ENCODE measurements at places on chromosomes 4 and X. TPM values are rescaled to one million over a fixed set of nuclear protein-coding genes. Genes with fewer than 3 reads are reported as not detected.

CEP44 gene
- total RNA-seq = 8.7 TPM

ITM2A gene
- not detected for total RNA-seq

UGT2A1 gene
- not detected for total RNA-seq

TLR8 gene
- total RNA-seq = not detected

- H3K36me3 ChIP-seq = no peaks in the 10 kb centered on the region
- peaks cover 14% of the 10 kb centered on the region for H3K27me3 ChIP-seq
These were observed 130.7 kb downstream of the NR3C2 start for GRCh38 chr4:148311526-148311925.

DNA sequence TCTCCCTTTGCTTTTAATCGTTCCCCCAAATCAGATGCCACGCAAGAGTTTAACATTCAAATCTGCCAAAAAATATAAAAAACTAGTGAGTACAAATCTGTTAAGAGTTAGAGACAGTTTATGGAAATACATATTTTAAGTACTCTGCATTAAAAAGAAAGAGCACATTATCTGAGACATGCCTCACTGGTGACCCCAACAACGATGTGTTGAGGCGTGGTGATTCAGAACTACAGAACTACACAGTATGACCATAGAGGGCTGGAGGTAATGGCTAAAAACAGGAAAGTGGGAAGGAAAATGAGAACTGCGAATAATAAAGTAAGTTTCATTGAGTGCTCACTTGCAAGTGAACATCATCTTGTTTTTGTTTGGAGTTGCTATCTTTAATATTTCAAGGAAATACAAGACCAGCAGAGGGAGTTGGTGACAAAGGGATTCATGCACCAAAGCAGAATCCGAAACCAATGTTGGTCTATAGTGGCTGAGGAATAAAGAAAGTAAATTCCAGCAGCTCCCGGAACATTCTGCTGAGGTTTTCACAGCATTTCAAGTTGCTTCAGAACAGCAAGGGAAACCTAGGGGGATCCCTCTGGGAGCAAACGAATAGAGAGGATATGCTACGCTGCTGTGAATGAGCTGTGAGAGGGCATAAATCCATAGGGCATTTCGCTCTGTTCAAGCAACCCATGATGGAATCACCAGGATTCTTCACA, 92.2 kb downstream of the DCHS2 start:
- DNase-seq = no peak
- H3K4me3 ChIP-seq = no peak overlapping the region
- no peaks in the 10 kb centered on the region for H3K36me3 ChIP-seq
- H3K27ac ChIP-seq = no peak overlapping the region

DNA sequence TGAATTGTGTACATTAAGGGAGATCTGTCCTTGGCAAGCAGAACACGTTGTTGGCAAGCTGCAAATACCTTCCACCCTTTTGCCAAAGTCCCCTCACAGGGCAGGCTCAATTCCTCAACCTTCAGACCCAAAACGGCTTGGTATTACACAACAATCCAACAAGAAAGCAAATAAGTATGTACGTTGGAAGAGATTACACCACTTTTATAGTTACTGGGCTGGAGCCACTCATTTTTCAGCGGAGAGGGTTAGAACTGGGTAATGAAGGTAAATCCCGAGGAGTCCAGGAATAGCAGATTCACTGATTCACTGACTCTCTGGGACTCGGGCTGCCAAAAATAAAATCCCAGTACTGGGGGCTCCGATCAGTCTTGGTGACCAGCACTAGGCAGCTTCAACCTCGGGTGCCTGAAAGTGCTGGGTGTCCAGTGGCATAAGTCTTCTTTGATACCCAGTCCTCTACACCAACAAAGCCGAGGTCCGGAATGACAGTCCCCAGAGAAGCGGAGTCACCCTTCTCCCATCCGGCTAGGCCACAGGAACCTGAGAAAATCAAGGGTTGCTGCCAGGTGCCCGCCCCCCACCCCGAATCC, 587 bp downstream of the TIMM8A start:
- peak overlapping the region; percentile 75 for H3K27ac ChIP-seq
- H3K4me3 ChIP-seq = peak overlapping the region; percentile 88
- peaks cover 6% of the 10 kb centered on the region for H3K4me1 ChIP-seq
- no peak for DNase-seq

GRCh38 chr4:86038037-86038436, 321.8 kb downstream of the MAPK10 start:
- H3K4me1 ChIP-seq = peaks cover 48% of the 10 kb centered on the region
- no peak overlapping the region for H3K4me3 ChIP-seq
- H3K27me3 ChIP-seq = no peaks in the 10 kb centered on the region
- no peak overlapping the region for H3K27ac ChIP-seq
- DNase-seq = no peak
- peaks cover 10% of the 10 kb centered on the region for H3K36me3 ChIP-seq

DNA sequence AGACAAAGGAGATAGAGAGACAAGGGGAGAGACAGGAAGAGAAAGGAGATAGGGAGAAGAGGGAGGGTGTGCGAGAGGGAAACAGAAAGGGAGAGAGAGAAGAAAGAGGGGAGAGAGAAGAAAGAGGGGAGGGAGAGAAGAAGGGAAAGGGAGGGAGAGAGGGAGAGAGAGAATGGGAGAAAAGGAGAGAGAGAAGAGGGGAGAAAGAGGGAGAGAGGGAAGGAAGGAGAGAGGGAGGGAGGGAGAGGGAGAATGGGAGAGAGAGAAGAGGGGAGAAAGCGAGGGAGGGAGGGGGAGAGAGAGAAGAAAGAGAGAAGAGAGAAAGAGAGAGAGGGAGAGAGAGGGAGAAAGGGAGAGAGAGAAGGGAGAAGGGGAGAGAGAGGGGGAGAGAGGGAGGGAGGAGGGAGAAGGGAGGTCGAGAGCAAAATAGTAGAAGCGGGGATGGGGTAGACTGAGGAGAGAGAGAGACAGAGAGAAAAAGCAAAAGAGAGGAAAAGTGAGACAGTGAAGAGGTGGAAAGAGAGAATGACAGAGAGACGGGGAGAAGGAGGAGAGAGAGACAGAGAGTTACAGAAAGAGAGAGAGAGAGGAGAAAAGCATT, 218.2 kb downstream of the DHRSX start:
- DNase-seq = no peak
- peaks cover 7% of the 10 kb centered on the region for H3K4me1 ChIP-seq
- H3K4me3 ChIP-seq = no peak overlapping the region
- peaks cover 14% of the 10 kb centered on the region for H3K36me3 ChIP-seq

- no peaks in the 10 kb centered on the region for H3K4me1 ChIP-seq
- no peaks in the 10 kb centered on the region for H3K27me3 ChIP-seq
- no peaks in the 10 kb centered on the region for H3K36me3 ChIP-seq
- H3K4me3 ChIP-seq = no peak overlapping the region
- no peak overlapping the region for H3K27ac ChIP-seq
These were observed 142.7 kb upstream of the NALF2 start for GRCh38 chrX:69361311-69361845.

DNA sequence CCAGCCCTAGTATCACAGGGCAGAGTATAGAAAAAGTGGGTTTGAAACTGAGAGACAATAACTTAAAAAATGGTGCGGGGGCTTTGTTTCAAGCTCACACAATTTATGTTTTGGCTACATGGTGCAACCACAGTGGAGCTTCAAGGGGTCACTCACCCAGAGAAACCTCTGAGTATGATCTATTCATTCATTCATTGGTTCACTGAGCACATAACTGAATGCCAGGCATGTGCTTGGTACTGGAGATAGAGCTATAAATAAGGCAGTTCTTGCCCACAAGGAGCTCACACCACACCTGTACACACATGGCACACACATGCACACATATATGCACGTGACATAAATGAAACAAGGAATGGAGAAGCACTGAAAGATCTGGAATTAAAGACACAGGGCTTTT, 171.4 kb downstream of the NHS start:
- no peaks in the 10 kb centered on the region for H3K27me3 ChIP-seq
- H3K4me3 ChIP-seq = no peak overlapping the region
- H3K27ac ChIP-seq = no peak overlapping the region
- H3K4me1 ChIP-seq = peaks cover 39% of the 10 kb centered on the region

DNA sequence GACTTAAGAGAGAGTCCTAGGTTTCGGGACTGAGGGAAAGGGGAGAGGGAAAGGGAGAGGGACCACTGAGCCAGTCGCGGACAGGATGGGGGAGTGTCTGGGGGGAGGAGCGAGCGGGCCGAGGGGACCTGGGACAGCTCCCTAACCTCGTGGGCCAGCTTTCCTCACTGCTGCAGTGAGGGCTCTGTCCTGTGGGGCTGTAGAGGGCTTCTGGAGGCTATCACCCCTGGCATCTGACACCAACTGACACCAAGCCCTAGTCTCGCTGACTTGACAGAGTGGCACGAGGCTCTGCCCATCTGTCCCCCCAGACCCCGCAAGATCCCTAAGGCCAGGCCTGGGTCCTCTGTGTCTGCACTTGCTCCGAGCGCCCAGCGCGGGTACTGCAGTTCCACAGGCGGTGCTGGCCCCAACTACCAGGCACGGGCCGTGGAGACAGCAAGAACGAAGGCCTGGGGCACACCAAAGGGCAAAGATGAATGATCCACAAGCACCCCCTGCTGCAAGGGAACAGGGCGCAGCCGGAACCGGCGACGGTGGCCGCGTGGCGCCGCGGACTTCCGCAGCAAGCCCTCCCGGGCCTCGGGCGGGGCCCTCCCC, 465 bp downstream of the HAUS7 start:
- H3K4me1 ChIP-seq = peaks cover 39% of the 10 kb centered on the region
- H3K27ac ChIP-seq = peak overlapping the region; percentile 36
- DNase-seq = no peak
- no peaks in the 10 kb centered on the region for H3K36me3 ChIP-seq
- peak overlapping the region; percentile 74 for H3K4me3 ChIP-seq

DNA sequence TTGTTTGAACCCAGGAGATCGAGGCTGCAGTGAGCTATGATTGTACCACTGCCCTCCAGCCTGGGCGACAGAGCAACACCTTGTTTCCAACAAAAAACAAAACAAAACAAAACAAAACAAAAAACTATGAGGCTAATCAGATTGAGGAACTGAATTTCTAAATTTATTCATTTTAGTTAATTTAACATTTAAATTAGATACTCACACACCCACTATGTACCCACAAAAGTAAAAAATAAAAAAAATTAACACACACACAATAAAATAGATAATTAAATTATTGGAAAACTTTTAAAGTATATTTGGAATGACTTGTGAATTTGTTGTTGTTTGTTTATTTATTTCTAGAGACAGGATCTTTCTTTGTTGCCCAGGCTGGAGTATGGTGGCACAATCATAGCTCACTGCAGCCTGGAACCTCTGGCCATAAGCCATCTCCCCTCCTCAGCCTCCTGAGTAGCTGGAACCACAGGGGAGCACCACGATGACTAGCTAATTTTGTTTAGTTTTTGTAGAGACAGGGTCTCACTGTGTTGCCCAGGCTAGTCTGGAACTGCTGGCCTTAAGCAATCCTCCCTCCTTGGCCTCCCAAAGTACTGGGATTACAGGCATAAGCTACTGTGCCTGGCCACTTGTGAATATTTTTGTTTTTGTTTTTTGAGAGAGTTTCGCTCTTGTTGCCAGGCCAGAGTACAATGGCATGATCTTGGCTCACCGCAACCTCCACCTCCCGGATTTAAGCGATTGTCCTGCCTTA, 9.8 kb upstream of the ZNF157 start:
- no peaks in the 10 kb centered on the region for H3K27me3 ChIP-seq
- no peaks in the 10 kb centered on the region for H3K36me3 ChIP-seq
- DNase-seq = no peak
- no peak overlapping the region for H3K4me3 ChIP-seq

- H3K27ac ChIP-seq = no peak overlapping the region
- no peaks in the 10 kb centered on the region for H3K27me3 ChIP-seq
- DNase-seq = no peak
- H3K36me3 ChIP-seq = peaks cover 22% of the 10 kb centered on the region
- H3K4me3 ChIP-seq = no peak overlapping the region
These were observed 37.8 kb downstream of the ACSL1 start for GRCh38 chr4:184787766-184788503.

- DNase-seq = no peak
- H3K27me3 ChIP-seq = no peaks in the 10 kb centered on the region
- peak overlapping the region; percentile 22 for H3K4me3 ChIP-seq
- peak overlapping the region; percentile 97 for H3K27ac ChIP-seq
- peaks cover 57% of the 10 kb centered on the region for H3K4me1 ChIP-seq
- peaks cover 4% of the 10 kb centered on the region for H3K36me3 ChIP-seq
These were observed 15.1 kb downstream of the UBE2K start for GRCh38 chr4:39712819-39713607.

GRCh38 chrX:125492439-125492838, 172.8 kb downstream of the TEX13C start:
- H3K4me1 ChIP-seq = no peaks in the 10 kb centered on the region
- no peak overlapping the region for H3K4me3 ChIP-seq
- H3K27me3 ChIP-seq = no peaks in the 10 kb centered on the region
- H3K36me3 ChIP-seq = no peaks in the 10 kb centered on the region

DNA sequence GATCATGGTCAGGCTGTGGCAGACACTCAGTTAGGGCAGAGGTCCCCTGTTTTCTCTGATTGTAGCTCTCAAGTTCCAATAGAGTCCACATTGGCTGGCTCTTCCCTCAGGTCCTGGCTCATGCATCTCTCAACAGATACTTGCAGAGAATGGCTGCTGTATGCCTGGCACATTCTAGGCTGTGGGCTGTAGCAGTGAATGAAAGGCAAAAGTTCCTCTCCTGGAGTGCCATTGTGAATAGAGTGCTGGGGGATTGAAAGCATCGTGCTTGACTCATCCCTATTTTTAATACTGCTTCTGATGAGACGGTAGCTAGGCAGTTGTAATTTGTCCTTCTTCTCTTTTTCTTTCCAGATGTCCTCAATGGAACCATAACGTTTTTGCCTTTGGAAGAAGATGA, 5.5 kb downstream of the TRMT44 start:
- DNase-seq = no peak
- H3K27me3 ChIP-seq = no peaks in the 10 kb centered on the region
- H3K4me3 ChIP-seq = no peak overlapping the region
- peaks cover 30% of the 10 kb centered on the region for H3K4me1 ChIP-seq
- no peaks in the 10 kb centered on the region for H3K36me3 ChIP-seq

DNA sequence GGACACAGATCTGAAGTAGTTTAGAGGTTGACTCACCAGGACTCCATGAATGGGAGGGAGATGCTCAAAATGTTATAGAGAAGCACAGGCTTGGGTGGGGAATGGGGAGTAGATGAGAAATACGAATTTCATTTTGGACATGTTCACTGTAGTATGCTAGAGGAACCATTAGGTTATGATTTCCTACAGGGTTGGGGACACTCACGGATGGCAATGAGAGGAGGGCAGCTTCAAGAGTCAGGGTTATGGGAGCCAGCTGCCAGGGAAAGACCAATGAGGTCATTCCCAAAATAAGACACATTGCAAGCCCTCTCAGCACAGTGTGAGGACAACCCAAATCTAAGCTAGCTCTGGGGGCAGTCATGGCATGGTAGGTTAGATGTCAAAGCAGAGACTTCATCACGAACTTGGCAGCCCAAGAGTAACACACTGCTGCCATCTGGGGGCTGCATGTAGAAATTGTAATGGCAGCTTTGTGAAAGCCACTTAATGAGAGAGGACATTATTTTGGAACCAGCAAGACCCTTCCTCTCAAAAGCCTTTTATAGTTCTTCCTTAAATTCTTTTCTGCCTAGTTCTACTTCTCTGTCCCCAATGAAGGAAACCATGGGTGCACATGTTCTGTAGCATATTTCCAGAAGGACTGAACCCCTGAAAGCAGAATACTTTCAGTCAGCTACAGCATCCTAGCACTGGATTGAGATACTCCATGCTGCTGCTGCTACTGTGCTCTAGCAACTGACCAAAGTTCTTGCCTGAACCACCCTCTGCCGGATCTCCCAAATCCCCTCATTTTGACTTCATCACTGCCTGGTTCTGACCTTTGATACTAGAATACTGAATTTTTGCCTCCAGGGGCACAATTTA, 16.2 kb upstream of the ZCCHC12 start:
- peaks cover 10% of the 10 kb centered on the region for H3K4me1 ChIP-seq
- no peak overlapping the region for H3K27ac ChIP-seq
- DNase-seq = no peak
- no peaks in the 10 kb centered on the region for H3K27me3 ChIP-seq
- H3K36me3 ChIP-seq = no peaks in the 10 kb centered on the region

All from chondrocyte (in vitro differentiated cells).